ENCODE measurements at places on chromosomes 4 and X. TPM values are rescaled to one million over a fixed set of nuclear protein-coding genes. Genes with fewer than 3 reads are reported as not detected.

GRCh38 chr4:11625211-11625610, 196.5 kb upstream of the HS3ST1 start:
- no peak for DNase-seq

DNA sequence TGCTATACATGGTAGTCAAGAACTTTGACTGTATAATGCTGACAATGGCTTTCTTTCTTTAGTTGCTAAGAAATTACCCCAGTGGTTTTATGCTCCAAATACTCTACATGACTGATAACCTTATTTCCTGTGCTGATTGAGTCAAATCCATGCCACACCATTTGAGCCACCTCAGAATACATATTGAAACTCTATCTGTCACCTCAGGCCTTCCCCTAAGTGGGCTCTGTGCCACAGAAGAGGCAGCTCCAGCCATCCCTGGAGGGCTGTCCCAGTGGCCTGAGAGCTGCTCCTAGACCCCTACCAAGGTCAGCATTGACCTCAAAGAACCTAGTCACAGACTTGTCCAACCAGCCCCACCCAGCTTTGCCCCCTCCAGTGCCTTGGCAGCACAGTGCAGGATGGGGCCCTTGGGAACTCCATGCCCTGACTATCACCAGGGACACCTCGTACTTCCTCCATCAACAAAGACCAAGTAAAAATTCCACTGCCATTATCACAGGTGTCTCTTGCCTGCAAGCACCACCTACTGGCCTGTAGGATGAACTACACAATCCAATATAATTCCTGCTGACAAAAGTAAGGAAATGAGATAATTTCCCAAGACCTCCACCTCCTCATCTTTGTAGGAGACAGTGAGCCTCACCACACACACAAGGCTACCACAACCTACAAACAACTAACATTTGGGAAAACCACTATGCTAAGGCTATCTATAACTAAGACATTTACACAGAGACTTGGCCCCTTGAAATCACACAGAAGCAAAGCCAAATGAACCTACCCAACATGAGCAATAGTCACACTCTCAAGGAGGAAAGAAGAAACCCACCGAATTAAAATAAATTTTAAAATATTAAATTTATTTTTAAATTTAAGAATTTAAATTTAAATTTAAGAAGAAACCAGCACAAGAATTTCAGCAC, 239.9 kb downstream of the NKX6-1 start:
- no peak for DNase-seq

The KDM6A gene
- 24.5 TPM for total RNA-seq

GRCh38 chr4:39893693-39894072, 84.0 kb downstream of the PDS5A start:
- no peak for DNase-seq

The CT45A1 gene
- not detected for total RNA-seq

The SPANXN4 gene
- total RNA-seq = not detected

The RAB40A gene
- not detected for total RNA-seq

The HEPH gene
- total RNA-seq = not detected

The XKRX gene
- not detected for total RNA-seq

DNA sequence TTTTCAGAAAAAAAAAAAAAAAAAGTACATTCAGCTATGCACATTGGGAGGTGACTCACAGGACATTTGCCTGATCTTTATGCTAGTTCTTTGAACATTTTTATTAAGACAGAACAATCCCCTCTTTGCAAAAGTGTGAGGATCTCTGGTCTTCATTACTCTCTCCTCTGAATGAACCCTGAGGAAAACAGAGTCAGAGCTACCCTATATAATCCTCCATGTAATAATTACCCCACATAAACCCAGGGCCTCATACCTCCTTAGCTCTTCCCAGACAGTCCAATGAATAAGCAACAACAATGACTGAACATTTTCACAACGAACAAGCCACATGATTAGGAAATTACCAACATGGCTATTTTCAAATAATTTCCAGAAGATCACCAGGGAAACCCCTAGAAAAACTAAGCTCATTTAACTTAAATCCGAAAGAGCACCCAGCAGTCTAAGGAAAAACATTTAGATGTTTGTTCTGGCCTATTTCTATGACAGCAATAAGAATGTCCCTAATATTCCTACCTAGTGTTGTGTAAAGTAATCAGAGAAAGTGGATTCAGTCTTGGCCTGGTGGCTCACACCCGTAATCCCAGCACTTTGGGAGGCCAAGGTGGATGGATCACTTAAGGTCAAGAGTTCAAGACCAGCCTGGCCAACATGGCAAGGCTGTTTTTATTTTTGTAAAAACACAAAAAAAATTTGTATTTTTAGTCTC, 37.8 kb downstream of the TBC1D9 start:
- DNase-seq = no peak

The ADAM29 gene
- not detected for total RNA-seq

The SPIN4 gene
- total RNA-seq = 13.4 TPM

The LANCL3 gene
- total RNA-seq = 0.29 TPM

DNA sequence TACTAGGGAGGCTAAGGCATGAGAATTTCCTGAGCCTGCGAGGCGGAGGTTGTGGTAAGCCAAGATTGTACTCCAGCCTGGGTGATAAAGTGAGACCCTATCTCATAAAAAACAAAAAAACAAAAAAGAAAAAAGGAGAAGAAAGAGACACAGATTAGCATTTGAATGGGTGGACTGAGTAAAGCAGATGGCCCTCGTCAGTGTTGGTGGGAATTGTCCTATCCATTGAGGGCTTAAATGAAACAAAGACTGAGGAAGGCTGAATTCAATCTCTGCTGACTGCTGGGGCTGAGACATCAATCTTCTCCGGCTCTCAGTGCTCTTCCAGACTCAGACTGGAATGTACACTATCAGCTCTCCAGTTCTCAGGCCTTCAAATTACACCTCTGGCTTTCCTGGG, 136.8 kb downstream of the SLC7A11 start:
- no peak for DNase-seq

- no peak for DNase-seq
Observed at GRCh38 chr4:62460329-62460728, 1260.2 kb downstream of the ADGRL3 start.

The ASB12 gene
- total RNA-seq = not detected
